ENCODE measurements at places on chromosomes 7 and 10.

- no peak for DNase-seq
Measured at GRCh38 chr7:4450483-4450882, 231.6 kb upstream of the FOXK1 start.

GRCh38 chr10:48234295-48234694 is 40.2 kb downstream of the FRMPD2 start:
- DNase-seq, result no peak

- peak; percentile 54 for DNase-seq
Measured at GRCh38 chr10:88028654-88029053, 165.2 kb downstream of the PTEN start.

- no peak for DNase-seq
Measured at GRCh38 chr7:149714910-149715471, 58.4 kb downstream of the ZNF467 start.

GRCh38 chr10:25678220-25678619 is 255.8 kb upstream of the MYO3A start:
- no peak for DNase-seq

- DNase-seq, result no peak
Measured at GRCh38 chr7:74181821-74182220, 7.7 kb downstream of the EIF4H start.

Data from DND-41 (cell line).